Psoas muscle (tissue), 8 donors: ENCODE measurements at places on chromosomes 2 and 18. TPM values are rescaled to one million over a fixed set of nuclear protein-coding genes. Genes with fewer than 3 reads are reported as not detected.

IMMT gene
- polyA plus RNA-seq: 148 TPM

ALKAL2 gene
- 0.26 TPM for polyA plus RNA-seq

COL4A4 gene
- 2.3 TPM for polyA plus RNA-seq

SP140 gene
- 0.19 TPM for polyA plus RNA-seq

ATL2 gene
- 40.2 TPM for polyA plus RNA-seq

FBXO36 gene
- polyA plus RNA-seq: 0.21 TPM

GAREM1 gene
- 3.4 TPM for polyA plus RNA-seq

STRN gene
- 27.6 TPM for polyA plus RNA-seq

SLC9A4 gene
- polyA plus RNA-seq: not detected

NEMP2 gene
- 0.21 TPM for polyA plus RNA-seq

AGXT gene
- 1.3 TPM for polyA plus RNA-seq

GPC1 gene
- 85.4 TPM for polyA plus RNA-seq

DUSP2 gene
- 3.1 TPM for polyA plus RNA-seq

SPOPL gene
- polyA plus RNA-seq: 3.0 TPM

SERPINB11 gene
- not detected for polyA plus RNA-seq

TUBA4B gene
- polyA plus RNA-seq: not detected

RGPD4 gene
- not detected for polyA plus RNA-seq

DNAJC10 gene
- 9.0 TPM for polyA plus RNA-seq

CXCR4 gene
- polyA plus RNA-seq: 1.8 TPM

INPP1 gene
- 24.8 TPM for polyA plus RNA-seq

CNRIP1 gene
- 3.5 TPM for polyA plus RNA-seq

FAM168B gene
- 98.8 TPM for polyA plus RNA-seq

HS6ST1 gene
- polyA plus RNA-seq: 20.0 TPM

B3GNT7 gene
- 0.26 TPM for polyA plus RNA-seq

CAPN14 gene
- 0.04 TPM for polyA plus RNA-seq

TRIM43 gene
- not detected for polyA plus RNA-seq
